ENCODE measurements at places on chromosomes 13 and 19.
A peak's percentile ranks its signal among the peaks of the same experiment; 100 is the strongest.

DNA sequence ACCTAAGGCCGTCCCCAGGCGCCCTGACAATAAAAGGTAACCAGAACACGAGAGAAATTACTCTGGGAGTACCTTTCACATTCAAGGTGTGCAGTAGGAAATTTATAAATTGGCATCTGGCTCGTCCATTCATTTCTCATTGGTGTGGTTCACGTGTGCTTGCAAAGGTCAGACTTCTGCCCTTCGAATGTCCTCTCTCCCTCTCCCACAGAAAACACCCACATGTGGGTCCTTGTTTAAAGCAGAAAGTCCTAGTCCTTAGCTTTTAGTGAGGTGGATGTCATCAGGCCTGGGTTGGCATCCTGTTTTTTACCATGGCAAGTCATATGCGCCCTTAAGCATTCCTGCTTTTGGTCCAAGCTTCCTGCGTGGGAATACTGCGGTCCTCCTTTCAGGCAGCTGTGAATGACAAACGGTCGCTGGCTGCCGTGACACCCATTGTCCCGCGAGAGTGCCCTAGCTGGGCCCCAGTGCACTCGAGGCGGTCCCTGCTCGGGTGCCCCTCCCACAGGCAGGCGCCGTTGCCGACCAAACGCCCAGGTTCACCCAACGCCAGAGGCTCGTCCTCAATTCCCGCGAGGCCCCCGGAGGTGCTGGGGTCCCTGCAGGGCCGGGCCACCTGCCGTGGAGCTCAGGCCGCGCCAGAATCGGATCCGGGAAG is at the start of gene NUDT19:
Gene NUDT19 (plus strand): TSS at position 531 of the 661 bp plus-strand sequence. CDS start 140 bp downstream, outside the sequence.
- DNase-seq: peak; percentile 69

DNA sequence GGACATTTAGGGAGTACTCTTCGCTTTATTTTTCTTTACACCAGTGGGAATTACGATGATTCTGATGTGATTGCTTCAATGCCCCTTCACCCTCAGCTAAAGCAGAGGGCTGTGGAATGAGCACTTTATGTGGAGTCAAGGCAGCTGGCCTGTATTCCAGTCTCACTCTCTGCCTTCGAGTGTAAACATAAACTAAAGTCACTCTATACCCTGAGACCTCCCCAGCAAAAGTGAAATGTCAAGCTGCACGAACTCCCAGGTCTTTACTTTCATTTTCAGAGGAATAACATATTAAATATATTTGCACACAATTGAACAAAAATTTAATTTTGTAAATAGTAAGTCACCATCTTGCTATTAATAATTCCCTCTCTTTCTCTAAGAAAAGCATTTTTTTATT is 557.1 kb downstream of the DACH1 start:
- DNase-seq: no peak

- DNase-seq: no peak
Observed at GRCh38 chr19:8180018-8180417, 29.2 kb upstream of the CERS4 start.

- DNase-seq: no peak
Observed at GRCh38 chr13:29800687-29801086, 49.7 kb downstream of the UBL3 start.

DNA sequence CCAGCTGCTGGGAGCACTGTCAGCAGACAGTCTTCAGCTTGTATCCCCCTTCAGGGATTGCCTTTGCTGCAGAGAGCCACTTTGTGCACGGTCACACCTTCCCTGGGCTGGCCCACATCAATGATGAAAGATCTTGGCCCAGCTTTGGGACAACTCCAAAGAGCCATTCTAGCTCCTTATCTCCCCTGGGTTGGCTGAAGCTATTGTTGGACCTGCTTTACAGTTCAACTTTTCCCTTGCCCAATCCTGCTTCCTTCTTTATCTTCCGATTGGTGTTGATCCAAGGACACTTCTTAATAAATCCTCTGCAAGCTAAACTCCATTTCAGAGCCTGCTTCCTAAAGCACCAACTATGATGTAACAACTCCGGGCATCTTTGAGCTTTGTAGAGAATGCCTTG is 466.4 kb downstream of the KLF12 start:
- DNase-seq: no peak

DNA sequence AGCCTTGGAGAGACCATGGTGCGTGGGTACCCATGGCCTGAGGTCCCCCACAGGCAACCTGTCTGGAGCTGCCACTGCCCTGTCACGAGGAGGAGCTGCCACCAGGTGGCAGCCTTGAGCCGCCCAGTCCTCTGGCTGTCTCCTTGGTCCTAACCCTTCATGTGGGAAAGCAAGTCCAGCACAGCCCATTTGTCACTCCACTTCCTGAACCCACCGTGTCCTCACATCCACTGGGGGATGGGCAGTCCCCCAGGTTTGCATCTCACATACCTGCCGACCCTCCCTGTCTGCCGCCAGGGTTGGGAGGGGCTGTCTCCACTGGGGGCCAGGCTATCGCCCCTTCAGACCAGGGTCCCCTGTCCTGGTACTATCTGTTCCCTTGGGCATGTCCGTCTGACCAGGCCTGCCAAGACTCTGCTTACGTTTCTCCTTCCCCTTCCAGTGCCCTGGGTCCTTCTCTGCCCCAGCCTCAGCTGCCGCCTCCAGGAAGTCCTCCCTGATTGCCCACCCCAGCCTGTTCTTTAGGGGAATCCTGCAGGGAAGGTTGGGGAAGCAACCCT is 4.5 kb downstream of the FAM174C start:
- peak; percentile 67 for DNase-seq

DNA sequence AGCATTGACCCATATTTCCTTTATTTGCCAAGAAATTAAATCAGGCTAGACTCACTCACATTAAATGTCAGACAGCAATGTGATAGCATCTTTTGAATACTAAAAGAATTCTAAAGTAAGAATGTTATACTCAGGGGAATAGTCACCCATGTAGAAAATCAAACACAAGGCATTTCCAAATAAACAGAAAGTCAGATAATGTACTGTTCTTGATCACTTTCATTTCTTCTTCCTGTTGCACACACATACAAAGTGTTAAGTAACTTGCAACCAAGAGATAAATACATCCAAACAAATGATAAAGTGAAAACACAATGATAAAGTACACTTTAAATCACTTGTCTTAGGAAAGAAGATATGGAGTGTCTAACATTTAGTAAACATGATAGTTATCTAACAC is 1366.6 kb upstream of the MIR17HG start:
- DNase-seq: no peak

- no peak for DNase-seq
Observed at GRCh38 chr13:77019756-77020155, 7.2 kb downstream of the FBXL3 start.

DNA sequence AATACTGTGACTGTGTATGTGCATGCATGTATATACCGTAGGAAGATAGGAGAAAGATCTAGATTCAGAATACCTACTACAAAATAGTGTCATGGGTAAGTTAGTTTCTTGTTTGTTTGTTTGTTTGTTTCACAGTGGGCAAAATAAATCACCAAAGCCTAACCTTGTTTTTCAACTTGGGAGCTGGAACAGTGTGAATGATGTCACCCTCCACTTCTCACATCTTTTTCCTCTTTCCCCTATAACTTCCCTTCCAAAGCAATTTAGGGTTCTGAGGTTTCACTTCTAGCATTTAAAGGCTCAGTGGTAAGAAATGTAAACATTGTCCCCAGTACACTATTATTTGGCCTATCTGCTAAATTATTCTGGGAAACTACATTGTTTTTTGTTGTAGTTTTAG is 5.4 kb downstream of the KCTD4 start:
- DNase-seq: no peak

DNA sequence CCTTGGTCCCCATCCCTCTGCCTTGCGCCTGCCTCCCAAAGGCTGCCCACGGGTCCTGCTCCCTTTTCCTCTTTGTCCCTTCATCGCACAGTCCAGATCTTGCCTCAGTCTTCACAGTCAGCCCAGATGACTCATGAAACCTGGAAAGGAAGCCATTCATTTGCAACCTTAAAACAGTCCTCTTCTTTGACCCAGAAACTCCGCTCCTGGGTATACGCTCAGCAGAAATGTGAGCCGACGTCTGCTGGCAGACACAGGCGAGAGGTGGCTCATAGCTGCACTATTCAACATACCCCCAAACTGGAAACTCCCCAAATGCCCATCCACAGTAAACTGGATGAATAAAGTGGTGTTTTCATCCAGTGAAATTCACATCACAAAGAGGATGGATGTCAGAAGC is 13.6 kb upstream of the PEPD start:
- no peak for DNase-seq

- DNase-seq: no peak
Observed at GRCh38 chr13:51625555-51626345, 41.5 kb downstream of the WDFY2 start.

DNA sequence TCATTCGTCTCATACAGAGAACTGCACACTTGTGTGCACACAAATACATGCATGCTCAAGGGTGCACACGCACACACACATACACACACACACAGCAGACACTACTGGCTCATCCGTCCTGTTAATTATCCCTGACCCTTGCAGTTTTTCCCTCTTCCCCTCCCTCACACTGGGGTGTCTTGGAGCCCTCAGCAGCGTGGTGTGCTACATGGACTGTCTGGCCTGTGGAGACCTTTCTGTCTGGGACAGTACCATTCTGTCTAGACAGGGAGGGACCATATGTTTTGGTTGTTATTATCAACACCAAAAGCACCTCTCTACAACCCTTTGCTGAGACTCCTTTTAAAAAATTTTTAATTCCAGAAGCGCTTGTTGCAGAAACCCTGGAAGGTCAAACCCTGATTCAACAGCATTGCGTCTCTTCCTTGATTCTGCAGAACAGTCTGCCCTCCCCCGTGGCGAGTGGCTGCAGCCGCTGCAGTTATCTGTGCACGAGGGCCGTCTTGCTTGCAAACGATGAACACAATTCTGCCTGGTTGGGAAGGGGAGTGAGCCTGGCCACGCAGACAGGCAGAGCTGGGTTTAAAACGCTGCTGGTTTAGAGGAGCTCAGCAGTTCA is 374.0 kb downstream of the IRS2 start:
- no peak for DNase-seq

- no peak for DNase-seq
Observed at GRCh38 chr13:83877651-83878355, 4.5 kb downstream of the SLITRK1 start.

DNA sequence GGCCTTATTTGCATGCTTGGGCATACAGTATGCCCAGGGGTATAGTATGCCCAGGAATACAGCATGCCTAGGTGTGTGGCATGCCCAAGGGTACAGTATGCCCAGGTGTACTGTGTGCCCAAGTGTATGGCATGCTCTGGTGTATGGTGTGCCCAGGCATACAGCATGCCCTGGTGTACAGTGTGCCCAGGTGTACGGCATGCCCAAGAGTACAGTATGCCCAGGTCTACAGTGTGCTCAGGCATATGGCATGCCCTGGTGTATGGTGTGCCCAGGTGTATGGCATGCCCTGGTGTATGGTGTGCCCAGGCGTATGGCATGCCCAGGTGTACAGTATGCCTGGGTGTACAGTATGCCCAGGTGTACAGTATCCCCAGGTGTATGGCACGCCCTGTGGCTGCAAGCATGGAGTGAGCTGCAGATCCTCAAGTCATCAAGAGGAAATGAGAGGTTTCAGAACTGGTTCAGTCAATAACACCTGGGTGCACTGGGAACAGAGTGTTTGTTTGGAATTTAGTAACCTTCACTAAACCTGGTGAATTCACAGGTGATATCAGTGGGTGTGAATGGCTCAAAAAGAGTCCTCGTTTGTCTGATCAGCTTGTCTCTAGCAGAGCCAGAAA is 7.8 kb upstream of the C13orf42 start:
- no peak for DNase-seq

GRCh38 chr13:31733066-31733465 is 6.3 kb upstream of the RXFP2 start:
- DNase-seq: no peak

- peak; percentile 65 for DNase-seq
Observed at GRCh38 chr19:15177269-15178116, 23.3 kb downstream of the NOTCH3 start.

All from stimulated activated CD4-positive, alpha-beta T cell treated with anti-CD3 and anti-CD28 coated beads, Interleukin-15, amount 100 ng/mL, for 1 hour (primary cell).